ENCODE measurements at places on chromosomes 5 and 9.

- DNase-seq = peak; percentile 35
Measured at GRCh38 chr5:53095931-53096525, 13.5 kb downstream of the MOCS2 start.

DNA sequence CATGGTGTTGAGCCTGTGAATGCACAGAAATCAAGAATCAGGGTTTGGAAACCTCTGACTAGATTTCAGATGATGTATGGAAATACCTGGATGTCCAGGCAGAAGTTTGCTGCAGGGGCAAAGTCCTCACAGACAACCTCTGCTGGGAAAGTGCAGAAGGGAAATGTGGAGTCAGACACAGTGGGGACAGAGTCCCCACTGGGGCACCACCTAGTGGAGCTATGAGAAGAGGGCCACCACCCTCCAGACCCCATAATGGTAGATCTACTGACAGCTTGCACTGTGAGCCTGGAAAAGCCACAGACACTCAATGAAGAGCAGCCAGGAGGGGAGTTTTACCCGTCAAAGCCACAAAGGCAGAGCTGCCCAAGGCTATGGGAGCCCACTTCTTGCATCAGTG lies 181.9 kb upstream of the SEMA6A start:
- no peak for DNase-seq

GRCh38 chr5:122110987-122111386 lies 18.4 kb upstream of the ZNF474 start:
- DNase-seq = no peak

- no peak for DNase-seq
Measured at GRCh38 chr9:83257937-83258891, 195.3 kb upstream of the RASEF start.

DNA sequence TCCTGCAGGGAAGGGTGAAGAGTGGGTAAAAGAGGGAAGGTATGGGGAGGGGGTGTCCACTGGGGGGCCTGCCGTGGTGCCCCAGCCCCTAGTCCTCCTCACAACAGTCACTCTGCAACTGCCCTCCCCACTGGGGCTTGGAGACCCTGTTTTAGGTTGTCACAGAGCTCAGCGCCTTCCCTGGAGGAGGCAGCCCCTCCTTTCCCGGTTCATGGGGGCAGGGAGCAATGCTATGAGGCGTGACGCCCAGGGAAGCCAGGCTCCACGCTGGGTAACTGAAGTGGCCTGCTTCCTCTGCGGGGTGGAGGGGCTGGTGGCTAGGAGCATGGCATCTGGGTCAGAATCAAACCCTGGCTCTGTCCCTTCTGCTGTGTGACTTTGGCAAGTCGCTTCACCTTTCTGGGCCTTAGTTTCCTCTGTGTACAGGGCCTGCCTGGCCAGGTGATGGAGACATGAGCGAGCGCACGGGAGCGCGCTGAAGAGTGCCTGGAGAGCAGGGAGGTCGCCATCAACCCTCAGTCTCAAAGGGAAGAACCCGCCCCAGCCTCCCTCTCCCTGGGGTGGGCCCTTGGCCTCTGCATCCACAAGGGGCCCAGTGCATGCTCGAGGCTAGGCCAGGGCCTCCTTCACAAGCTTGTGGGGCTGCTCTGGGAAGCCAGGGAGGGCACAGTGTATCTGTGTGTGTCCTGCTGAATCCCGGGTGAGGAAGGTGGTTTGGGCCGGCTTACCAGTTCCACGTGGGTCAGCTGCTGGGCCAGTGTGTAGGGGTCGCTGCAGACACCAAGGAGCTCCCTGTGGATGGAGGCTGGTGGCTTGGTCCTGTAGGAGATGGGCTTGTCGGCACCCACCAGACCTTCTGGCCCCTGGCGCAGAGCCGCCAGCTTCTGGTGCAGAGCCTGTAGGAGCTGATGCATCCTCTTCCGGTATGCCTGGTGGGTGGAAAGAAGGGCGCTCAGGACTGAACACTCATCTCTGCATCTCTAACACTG lies 56.4 kb upstream of the RNF130 start:
- no peak for DNase-seq

GRCh38 chr5:150655221-150655620 lies 5.8 kb upstream of the MYOZ3 start:
- no peak for DNase-seq

- DNase-seq = no peak
Measured at GRCh38 chr9:121439711-121440664, 59.7 kb downstream of the GGTA1 start.

DNA sequence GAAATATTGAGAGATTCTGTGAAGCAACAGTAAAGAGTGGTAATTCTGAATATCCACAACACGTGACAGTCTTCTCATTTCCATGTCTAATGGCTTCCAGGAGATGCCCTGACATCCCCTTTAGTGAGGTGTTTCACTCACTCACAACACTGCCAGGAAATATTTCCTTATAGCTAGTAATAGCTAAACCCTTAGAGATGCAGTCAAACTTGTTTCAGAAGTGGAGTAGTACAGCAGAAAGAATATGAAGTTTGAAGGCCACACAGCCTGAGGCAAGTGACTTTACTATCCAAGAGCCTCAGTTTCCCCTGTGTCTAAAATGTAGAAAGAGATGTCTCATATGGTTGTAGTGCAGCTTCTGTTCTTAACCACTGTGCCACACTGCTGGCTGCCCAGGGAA lies 139.2 kb downstream of the CDK5RAP2 start:
- no peak for DNase-seq

DNA sequence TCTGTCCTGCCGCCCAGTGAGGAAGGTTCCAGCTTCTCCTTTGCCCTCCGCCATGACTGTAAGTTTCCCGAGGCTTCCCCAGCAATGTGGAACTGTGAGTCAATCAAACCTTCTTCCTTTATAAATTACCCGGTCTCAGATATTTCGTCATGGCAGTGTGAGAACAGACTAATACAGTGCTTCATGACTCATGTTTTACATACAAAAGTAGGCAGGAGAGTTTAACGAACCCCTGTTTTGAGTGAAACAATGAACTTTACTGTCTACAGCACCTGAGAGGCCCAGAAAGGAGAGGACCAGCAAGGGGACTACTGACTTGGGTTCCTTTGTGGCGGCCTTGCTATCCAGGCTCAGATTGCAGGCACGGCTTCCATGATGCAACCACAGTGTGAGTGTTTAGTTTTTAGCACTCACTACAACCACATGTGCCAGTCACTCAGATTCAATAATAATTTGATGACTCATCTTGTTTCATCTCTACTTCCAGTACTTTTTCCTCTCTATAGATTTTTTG lies 139.1 kb upstream of the CLINT1 start:
- DNase-seq = no peak

DNA sequence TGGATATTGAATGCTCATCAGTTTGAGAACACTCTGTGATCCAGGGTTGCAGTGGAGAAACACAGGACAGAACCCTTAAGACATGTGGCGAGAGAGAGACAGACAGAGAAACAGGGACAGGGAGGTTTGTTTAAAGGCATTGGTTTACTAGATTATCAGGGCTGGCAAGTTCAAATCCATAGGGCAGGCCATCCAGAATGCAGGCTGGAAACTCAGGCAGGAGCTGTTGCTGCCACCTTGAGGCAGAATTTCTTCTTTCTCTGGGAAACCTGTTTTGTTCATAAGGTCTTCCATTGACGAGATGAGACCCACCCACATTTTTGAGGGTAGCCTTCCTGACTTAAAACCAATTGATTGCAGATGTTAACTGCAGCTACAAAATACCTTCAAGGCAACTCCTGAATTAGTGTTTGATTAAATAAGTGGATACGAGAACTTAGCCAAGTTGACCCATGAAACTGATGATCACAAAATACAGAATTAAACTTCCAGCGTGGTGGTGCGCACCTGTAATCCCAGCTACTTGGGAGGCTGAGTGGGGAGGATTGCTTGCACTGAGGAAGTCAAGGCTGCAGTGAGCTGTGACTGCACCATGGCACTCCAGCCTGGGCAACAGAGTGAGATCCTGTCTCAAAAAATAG lies 55.9 kb downstream of the NSUN2 start:
- no peak for DNase-seq

GRCh38 chr5:41191249-41191648 lies 22.1 kb downstream of the C6 start:
- no peak for DNase-seq

DNA sequence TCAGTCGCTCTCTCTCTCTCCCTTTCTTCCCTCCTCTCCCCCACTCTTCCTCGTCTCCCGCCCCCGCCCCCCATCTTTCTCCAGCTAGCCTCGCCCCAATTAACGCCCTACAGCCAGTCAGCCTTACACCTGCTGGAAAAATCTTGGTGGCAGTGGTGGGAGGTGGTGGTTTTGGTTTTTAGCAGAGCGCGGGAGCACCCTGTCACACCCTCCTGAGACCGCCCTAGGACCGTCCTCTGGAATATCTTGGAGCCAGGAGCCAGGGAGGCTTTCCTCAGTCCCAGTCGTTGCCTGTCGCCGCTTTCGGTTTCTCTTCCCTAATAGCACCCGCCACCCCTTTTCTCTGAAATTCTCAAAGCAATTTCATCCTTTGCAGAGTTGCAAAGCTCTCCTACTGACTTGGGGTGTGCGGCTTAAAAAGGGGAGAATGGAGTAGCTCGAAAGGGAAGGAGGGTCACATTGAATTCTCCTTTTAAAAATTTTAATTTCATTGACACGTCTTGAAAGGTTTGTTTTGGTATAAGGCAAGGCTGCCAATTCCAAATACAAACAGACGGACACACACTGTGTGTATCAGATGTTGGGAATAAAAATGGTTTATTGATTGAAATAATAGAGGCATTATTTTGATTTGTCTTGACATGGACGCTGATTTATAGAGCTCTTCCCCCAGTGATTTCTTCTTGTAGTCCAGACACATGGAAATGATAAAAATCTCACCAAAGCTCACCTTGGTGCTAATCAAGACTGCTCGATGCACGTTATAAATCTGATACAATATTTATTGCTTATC lies 301.3 kb downstream of the PARP8 start:
- DNase-seq = no peak

DNA sequence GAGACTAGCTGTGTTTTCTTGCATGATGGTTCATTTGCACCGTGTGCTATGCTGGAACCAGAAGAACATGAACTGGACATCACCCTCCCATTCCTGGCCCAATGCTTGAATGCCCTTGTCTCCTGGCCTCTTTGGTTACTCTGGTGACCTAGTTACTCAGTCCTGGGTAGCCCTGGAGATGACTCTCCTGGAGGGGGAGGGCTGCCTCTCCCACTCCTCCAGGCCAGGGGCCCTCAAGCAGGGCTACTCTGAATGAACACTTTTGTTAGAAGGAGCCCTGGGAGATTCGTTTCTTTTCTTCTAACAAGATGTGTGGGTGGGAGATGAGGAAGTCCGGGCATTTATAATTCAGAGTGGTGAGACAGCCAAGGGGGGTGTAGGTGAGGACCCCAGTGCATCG lies 12.0 kb upstream of the NKX2-5 start:
- no peak for DNase-seq

Measured in activated T-helper 1 cell treated with anti-CD3 and anti-CD28 coated beads, Interleukin-2, amount 50 U/mL, for 16 hours (primary cell).